Thoracic aorta (tissue), 2 donors: ENCODE measurements at places on chromosomes 3 and 15. TPM values are rescaled to one million over a fixed set of nuclear protein-coding genes. Genes with fewer than 3 reads are reported as not detected.

Gene MED12L
- total RNA-seq: 0.27 TPM

Gene NPAP1
- not detected for total RNA-seq

Gene MESP2
- total RNA-seq: 1.8 TPM

Gene DENND6A
- 42.0 TPM for total RNA-seq

DNA sequence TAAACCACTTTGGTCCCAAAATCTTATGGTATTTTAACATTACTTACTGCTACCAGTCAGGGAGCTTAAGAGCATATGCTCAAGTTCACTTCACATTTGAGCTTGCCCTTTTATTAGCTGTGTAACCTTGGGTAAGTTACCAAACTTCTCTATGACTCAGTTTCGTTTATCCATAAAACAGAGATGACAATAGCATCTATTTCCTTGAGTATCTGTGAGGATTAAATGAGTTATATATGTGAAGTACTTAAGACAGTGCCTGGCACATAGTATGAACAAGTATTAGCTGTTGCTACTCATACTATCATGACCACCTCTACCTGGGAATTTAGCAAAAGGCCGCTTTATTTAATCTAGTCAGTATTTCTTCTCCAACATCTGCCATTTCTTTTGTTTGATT is 5.9 kb downstream of the ATOSA start:
- peaks cover 24% of the 10 kb centered on the region for H3K36me3 ChIP-seq
- no peak for DNase-seq
- H3K4me3 ChIP-seq: no peak overlapping the region
- H3K27me3 ChIP-seq: no peaks in the 10 kb centered on the region

GRCh38 chr3:87446849-87447387 is 170.5 kb upstream of the POU1F1 start:
- H3K4me3 ChIP-seq: no peak overlapping the region
- no peak for DNase-seq
- H3K4me1 ChIP-seq: no peaks in the 10 kb centered on the region
- H3K27me3 ChIP-seq: no peaks in the 10 kb centered on the region
- no peak overlapping the region for H3K27ac ChIP-seq

- no peak for DNase-seq
- no peak overlapping the region for H3K27ac ChIP-seq
- H3K4me3 ChIP-seq: no peak overlapping the region
- peaks cover 50% of the 10 kb centered on the region for H3K4me1 ChIP-seq
- H3K27me3 ChIP-seq: no peaks in the 10 kb centered on the region
Observed at GRCh38 chr3:16498130-16498890, 15.2 kb downstream of the RFTN1 start.

DNA sequence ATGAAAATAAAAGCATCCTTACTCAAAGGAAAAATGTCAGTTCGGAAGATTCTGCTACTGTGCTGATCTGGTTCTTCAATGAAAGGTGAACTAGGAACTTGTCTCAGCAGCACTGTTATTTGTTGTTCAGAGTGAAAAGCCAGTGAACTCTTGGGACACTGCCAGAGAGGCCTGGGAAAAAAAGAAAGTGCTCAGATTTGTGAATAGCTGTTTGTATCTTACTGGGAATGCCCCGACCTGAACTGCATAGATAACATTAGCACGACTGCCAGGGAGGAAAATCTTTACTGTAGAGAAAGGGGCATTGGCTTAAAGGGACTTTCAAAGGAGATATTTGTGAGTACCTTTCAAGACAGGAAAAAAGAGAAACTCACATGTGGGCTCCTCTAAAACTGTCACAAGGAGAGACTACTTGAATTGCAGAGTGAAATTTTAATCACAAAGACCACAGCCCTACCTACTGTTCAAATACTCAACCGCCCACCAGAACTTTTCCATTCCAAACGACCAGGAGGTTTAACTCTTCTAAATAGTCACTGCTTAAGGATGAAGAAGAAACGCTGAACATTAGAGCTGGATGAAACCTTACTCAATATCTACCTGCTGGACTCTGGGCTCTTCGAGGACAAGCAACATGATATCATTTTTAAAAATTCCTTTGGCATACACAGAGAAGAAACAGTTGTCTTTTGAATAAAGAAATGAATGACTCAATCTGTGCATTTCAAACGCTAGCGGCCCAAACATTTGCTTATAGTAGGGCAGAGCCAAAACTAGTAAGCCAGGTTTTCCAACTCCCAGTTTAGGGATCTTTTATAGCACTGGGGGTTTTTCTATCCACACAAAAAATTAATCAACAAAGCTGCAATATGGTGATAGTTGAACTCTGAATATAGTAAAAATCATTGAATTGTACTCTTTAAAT is 13.4 kb downstream of the TAMM41 start:
- no peak overlapping the region for H3K4me3 ChIP-seq
- H3K27ac ChIP-seq: no peak overlapping the region
- peaks cover 26% of the 10 kb centered on the region for H3K36me3 ChIP-seq
- no peak for DNase-seq
- H3K4me1 ChIP-seq: no peaks in the 10 kb centered on the region
- no peaks in the 10 kb centered on the region for H3K27me3 ChIP-seq
